ENCODE measurements at places on chromosomes 7 and 10.
A peak's percentile ranks its signal among the peaks of the same experiment; 100 is the strongest.

DNA sequence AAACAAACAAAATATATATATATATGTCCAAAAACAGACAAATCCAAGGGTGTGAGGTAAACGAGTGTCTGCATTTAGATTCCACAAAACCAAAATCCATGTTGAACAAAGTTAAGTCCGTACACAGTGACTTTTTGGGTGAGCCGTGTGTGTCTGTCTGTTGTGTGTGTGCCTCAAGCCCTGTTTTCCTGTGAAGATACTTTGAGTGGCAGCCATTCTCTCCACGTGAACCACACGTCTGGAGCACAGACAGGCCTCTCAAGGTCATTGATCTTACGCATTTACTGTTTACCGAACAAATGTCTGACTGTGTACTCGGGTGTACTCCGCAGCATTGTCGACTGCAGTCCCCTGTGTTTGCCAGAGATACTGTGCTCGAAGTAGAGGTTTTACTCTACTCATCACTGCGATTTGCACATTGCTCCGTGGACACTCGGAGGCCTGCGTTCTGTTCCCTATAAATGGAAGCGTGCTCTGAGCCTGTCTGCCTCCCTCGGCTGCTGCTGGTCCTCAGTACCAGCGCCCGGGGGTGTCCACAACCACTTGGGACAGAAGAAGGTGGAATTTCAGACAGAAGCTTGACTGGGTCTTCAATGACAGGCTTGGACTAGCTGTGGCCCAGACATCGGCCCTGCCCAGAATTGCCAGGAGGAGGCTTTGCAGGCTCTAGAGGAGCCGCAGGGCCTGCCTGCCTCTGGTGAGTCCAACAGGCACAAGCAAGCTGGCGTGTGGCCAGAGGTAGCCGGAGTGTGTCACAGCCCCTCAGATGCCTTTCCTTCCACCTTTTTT is 22.1 kb downstream of the CYP17A1 start:
- DNase-seq, result no peak

GRCh38 chr7:115971506-115971905 is 59.1 kb downstream of the TFEC start:
- DNase-seq, result no peak

DNA sequence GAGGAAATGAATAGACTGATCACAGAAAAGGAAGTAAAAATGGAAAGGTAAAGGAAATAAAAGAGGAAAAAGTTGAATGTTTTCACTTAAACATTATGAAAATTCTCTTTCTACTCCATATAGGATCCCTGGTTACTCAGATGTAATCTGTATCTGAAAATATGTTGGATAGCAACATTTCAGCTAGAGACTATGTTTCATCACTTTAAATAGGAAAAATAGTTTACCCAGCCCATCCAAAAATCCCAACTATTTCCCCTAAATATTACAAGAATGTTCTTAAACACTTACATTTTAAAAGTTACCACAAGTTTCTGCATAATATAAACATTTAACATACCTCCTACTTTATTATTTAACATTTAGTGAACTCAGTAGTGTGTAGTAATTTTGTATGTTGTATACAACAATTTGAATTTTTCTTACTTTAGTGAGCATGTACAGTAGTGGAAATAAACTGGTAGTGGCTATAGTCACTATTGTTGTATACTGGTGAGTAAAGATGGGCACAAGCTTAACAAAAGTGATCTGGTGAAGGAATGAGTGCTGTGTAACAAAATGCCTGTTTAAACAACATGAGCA is 27.1 kb downstream of the SLF2 start:
- no peak for DNase-seq

DNA sequence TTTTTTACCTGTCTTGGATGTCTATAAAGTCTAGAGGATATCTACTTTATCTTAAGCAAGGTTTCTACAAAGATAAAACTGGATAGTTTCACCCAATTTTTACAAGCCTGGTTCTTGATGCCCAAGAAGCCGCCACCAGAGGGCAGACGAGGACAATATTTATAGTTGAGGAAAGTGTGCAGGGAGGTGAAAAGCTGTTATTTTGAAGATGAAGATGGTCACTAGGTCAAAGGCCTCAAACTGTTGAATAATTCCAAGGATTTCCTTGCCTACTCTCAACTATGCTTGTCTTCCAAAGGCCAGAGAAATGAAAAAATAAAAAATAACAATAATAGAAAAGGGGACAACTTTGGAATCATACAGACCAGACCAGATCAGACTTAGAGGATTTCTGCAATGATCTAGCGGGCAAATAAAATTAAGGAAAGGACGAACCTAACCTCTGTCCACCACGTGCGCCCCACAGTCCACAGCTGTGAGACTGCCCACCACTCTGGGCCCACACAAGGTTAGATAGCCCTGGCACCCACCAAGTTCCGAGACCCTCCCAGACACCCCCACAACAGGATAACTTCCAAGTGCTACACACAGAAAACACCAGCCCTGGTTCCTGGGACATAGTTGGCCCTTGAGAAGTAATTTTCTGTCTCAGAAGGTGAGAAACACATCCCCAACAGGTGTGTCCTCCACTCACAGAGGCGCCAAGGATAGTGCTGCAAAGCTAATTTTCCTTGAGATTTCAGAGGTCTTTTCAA is 2.8 kb downstream of the PKD1L1 start:
- peak; percentile 30 for DNase-seq

GRCh38 chr7:76066716-76067503 is 19.0 kb downstream of the MDH2 start:
- no peak for DNase-seq

DNA sequence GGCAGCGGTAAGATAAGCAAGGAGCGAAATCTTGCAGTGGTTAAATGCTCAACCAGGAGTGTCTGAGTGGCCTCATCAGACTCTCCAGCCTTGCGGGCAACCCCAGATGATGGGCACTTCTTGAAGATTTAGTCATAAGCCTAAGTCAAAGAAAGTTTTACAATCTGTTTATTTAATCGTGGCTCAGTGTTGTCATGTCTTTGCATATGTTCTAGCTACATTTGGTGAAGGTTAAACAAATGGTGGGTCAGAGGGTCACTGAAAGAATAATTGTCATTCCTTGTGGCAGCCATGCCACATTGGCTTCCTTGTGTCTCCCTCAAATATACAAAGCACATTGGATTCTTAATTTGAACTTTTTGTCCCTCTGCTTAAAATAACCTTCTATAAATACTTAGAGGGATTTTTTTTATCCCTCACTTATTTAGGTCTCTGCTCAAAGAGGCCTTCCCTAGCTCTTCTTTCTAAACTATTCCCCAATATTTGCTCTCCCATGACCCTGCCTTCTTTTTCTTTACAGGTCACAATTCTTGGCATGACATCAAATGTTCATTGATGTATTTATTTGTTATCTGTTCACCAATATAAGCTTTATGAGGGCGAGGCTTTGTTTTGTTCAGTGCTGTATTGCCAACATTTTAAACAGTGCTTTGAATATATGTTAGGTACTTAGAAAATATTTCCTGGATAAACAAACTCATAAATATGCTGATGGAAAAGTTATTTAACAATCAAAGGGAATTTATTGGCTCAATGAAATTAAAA is 68.7 kb downstream of the NEUROD6 start:
- no peak for DNase-seq

GRCh38 chr10:4043897-4044665 is 259.1 kb upstream of the KLF6 start:
- no peak for DNase-seq

GRCh38 chr10:112394475-112394875 is 20.6 kb downstream of the ACSL5 start:
- no peak for DNase-seq

GRCh38 chr7:101201695-101202602 is 1.1 kb upstream of the MOGAT3 start:
- DNase-seq, result no peak

- DNase-seq, result no peak
Measured at GRCh38 chr10:61840403-61840802, 61.1 kb upstream of the ARID5B start.

GRCh38 chr7:100827330-100828226 is at the start of gene EPHB4:
Gene EPHB4, minus strand, starts transcription at chr7:100827523. Its CDS starts 493 bp downstream, at chr7:100827030.
- no peak for DNase-seq

DNA sequence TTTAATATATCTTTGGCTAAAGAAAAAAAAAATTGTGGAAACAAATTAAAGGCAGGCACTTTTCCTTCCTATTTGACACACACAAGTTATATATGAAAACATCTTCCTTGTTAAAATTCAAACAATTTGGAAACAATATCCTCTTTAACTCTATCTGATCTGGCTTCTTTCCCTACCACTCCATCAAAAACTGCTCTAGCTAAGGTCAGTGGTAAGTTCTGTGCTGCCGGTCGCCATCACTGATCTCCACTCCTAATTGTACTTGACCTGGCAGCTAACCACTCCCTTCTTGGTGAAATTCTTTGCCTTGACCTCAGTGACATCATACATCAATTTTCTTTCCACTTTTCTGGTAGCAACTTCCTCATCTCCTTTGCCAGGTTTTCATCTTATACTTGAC is 47.9 kb upstream of the MRLN start:
- no peak for DNase-seq

- no peak for DNase-seq
Measured at GRCh38 chr10:133312769-133313145, 4.0 kb downstream of the ZNF511 start.

GRCh38 chr10:6912424-6912823 is 332.3 kb upstream of the PRKCQ start:
- DNase-seq, result no peak

DNA sequence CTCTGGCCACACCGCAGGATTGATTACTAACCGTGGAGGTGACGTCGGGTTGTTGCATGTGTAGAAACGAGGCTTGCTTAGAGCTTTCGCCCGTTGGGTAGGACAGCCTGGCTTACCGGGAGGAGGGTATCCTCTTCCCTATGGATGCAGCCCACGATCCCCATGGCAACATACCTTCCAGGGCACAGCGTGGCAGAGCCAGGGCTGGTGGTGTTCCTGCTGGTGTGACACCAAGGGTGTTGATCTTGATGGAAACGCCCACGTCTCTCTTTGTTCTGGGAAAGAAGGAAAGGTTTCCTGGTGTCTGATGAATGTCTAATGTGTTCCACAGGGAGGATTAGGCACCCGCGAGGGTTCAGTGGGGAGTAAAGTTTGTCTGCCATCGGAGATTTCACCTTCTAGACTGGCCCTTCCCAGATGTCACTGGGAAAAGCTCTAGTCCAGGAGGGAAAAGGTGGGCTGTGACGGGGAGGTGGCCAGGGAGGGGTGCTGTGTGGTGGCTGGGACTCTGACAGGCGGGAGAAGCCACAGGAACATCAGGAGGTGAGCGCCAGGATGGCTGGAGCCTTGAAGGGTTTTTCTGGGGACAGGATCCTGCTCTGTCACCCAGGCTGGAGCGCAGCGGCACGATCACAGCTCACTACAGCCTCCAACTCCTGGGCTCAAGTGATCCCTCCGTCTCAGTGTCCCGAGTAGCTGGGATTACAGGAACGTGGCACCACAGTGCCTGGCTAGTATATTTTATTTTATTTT is 102.1 kb downstream of the CUX1 start:
- no peak for DNase-seq

- no peak for DNase-seq
Measured at GRCh38 chr7:20508109-20508508, 107.4 kb upstream of the ABCB5 start.

- no peak for DNase-seq
Measured at GRCh38 chr10:123445261-123445775, 220.8 kb upstream of the GPR26 start.

DNA sequence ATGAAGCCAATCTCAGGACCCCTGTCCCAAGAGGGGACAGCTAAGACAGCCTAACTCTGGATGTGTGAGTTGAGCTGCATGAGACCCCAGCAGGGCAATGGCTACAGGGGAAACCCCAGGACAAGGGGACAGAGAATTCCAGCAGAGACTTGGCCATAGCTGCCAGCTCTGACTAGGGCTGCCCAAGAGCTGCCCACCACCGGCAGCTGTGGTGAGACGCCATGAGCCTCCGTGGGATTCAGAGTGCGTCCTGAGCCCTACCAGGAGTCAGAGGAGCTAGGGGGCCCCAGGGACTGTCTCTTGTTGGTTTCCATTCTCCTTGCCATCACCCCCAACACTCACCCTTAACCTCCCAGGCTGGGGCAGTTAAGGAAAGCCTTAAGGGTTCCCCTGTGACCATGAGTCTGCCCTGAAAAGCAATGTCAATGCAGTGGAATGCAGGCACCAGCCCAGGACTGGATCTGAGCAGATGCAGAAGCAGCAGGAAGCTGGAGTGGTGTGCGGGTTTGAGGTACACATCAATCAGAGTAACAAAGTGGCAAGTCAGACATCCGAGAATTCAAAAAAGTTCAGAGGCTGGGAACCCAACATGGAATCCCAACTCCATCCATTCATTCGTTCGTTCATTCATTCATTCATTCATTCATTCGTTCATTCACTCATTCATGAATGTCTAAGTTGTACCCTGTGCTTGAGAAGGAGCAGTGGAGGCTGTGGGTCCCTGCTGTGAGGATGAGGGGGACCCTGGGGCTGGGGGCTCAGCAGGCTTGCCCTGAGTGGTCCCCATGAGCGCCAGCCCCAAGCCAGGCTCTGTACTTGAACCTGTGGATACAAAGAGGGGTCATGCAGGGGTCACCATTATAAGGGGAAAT is 52.9 kb downstream of the C10orf120 start:
- no peak for DNase-seq

DNA sequence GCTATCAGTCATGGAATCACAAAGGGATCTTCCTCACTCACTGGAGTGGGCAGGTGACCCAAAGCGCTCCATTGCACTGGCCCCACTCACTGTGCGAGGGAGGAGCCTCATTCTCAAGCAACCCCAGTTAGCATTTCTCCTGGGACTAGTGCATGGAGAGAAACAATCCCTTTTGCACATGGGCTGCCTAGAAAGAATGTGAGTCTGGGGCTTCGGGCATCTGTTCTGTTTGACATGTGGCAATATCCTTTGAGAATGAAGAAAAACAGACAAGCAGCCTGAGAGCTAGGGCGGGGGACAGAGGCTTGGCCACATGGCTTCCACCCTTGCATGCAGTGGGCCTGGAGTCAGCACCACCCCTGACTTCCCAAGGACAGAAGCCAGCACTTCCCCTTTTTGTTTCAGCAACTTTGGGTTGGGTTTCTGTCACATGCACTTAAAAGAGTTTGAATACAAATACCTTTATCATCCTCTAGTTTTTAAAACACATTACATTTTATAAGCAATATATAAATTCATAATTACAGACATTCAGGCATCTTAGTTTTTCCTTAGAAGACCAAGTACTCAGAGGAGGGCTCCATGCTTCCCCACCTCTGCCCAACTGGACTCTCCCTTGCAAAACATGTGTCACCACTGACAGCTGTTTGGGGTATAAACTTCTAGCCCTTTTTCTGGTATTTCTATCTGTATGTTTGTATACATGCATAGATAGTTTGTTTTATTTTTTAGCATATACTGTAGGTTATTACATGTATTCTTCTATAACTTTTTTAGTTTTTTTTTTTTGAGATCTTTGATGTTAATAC is 73.8 kb downstream of the RBM20 start:
- no peak for DNase-seq

- no peak for DNase-seq
Measured at GRCh38 chr7:66183700-66184099, 21.4 kb upstream of the TPST1 start.

DNA sequence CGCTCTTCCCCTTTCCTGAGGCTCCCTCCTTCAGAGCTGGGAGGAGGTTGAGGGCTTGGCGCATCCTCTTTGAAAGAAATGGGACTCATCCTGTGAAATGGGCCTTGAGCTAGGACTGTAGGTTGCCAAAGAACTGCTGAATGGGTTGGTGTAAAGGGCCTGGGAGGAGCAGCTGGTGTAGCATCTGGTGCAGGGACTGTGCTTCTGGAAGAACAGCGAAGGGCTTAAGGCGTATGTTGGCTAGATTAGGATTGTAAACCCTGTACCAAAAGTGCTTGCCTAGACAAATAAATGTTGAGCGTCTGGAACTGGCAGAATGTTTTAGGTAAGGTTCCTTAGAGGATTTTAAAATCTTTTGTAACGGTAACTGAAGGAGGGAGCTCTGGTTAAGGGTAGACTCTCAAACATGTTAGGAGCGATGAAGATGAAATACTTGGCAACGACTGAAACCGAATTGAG is 563 bp downstream of the STAM start:
- no peak for DNase-seq

All from stimulated activated CD4-positive, alpha-beta T cell treated with anti-CD3 and anti-CD28 coated beads, TNF-alpha, amount 100 ng/mL, for 1 hour (primary cell).